ENCODE measurements at places on chromosomes 6 and 20.

DNA sequence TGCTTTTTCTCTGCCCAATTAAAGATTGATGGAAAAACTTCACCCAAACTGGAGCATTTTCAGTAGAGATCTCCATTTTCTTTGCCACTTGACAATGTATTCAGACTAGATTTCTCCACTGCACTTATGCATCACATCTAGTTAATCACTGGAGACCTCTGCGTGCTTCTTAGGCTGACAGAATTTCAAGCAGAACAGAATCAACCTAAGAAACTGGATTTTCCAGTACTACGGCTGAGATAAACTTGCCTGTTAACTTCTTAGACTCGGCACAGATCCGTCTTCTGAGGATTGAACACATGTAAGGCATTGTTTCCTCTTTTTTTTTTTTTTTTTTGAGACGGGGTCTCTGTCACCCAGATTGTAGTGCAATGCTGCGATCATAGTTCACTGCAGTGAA is 139.2 kb downstream of the LRRC1 start:
- no peak for DNase-seq

- DNase-seq = peak; percentile 41
Measured at GRCh38 chr6:143337201-143337949, 113.1 kb downstream of the ADAT2 start.

- no peak for DNase-seq
Measured at GRCh38 chr6:67748521-67748920, 886.6 kb upstream of the ADGRB3 start.

- DNase-seq = no peak
Measured at GRCh38 chr6:152402791-152403190, 234.4 kb downstream of the SYNE1 start.

DNA sequence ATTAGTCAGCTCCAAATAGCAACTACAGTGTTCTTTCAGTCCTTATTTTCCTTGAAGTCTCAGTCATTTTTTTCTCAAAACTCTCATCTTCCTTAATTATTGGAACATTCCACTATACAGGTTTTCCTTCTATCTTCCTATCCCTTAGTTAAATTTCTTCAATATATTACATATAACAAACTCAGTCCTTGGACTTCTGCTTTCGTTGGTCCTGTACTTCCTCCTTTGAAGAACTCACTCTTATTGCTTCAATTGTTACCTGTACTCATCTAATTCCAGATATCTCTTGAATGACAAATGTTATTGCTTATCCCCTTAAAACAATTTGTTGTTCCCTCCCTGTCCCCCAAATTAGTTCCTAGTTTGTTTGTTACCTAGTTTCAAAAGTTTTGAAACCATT is 67.7 kb upstream of the NOTCH4 start:
- DNase-seq = no peak

DNA sequence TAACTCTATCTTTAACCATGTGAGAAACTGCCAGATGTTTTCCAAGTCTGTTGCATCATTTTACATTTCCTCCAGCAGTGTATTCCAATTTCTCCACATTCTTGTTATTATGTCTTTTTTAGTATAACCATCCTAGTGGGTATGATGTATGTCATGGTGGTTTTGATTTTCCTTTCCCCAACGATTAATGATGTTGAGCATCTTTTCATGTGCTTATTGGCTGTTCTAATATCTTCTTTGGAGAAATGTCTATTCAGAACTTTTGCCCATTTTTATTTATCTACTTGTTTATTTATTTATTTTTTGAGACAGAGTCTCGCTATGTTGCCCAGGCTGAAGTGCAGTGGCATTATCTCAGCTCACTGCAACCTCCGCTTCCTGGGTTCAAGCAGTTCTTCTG is 4.3 kb upstream of the C6orf62 start:
- DNase-seq = no peak

DNA sequence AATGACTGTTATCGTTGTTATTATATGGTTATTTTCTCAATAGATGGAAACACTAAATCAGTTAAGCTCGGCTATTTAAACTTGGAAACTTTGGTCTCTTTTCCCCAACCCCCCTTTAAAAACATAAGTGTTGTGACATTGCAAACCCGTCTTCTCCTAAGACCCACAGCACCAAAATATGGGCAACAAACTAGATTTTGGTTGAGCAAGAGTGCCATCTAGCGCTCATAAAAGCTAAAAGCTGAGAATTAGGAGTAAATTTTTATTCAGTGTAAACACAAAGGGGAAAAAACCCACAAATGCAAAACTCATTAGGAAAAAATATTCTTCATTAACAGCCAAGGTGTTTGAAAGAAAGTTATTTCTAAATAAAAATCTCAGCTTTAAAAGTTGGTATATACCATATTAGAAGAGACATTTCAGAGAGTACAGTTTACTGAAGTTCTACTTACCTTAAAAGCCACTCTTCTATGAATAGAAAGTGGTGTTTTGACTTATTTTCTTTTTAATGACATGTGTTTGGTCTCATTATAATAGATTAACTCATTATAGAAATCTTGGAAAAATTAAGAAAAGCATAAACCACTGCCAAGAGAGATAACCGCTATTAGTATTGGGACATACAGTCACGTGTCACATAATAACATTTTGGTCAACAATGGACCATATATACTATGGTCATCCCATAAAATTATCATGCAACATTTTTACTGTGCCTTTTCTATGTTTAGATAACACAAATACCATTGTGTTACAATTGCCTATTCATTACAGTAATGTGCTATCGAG is 21.1 kb downstream of the SESN1 start:
- DNase-seq = peak; percentile 12

Measured in activated T-cell treated with anti-CD3 and anti-CD28 coated beads for 1 hour (primary cell).